ENCODE measurements at places on chromosomes 6 and 20. TPM values are rescaled to one million over a fixed set of nuclear protein-coding genes. Genes with fewer than 3 reads are reported as not detected.

CASP8AP2 gene
- 5.4 TPM for total RNA-seq

SYTL3 gene
- 0.84 TPM for total RNA-seq

SGK2 gene
- not detected for total RNA-seq

MOG gene
- total RNA-seq: not detected

BNIP5 gene
- total RNA-seq: not detected

SLC24A3 gene
- total RNA-seq: under 0.01 TPM

PKHD1 gene
- not detected for total RNA-seq

CARMIL1 gene
- 4.9 TPM for total RNA-seq

EYA2 gene
- 1.0 TPM for total RNA-seq

RBPJL gene
- not detected for total RNA-seq

HAO1 gene
- not detected for total RNA-seq
